ENCODE measurements at places on chromosomes 5 and 9. TPM values are rescaled to one million over a fixed set of nuclear protein-coding genes. Genes with fewer than 3 reads are reported as not detected.
A peak's percentile ranks its signal among the peaks of the same experiment; 100 is the strongest.

DNA sequence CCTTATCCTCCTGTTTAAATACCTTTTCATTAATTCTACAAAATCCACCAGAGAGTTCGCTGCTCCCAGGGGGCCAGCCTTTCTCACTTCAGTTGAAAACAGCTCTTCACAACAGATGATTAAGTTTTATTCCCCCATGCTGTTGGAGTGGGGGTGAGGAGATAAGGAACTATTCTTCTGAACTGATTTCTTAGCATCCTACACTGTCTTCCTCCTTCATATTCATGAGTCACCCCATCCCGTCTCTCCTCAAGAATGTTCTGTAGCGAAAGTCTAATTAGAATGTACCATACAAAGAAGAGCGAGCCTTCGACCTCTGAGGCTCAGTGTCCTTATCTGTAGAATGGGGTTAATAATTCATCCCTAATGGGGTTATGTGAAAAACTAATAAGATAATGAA, 138.0 kb downstream of the PIK3R1 start:
- no peaks in the 10 kb centered on the region for H3K36me3 ChIP-seq
- DNase-seq, result no peak
- peaks cover 27% of the 10 kb centered on the region for H3K4me1 ChIP-seq
- H3K4me3 ChIP-seq, result no peak overlapping the region
- H3K27ac ChIP-seq, result no peak overlapping the region

DNA sequence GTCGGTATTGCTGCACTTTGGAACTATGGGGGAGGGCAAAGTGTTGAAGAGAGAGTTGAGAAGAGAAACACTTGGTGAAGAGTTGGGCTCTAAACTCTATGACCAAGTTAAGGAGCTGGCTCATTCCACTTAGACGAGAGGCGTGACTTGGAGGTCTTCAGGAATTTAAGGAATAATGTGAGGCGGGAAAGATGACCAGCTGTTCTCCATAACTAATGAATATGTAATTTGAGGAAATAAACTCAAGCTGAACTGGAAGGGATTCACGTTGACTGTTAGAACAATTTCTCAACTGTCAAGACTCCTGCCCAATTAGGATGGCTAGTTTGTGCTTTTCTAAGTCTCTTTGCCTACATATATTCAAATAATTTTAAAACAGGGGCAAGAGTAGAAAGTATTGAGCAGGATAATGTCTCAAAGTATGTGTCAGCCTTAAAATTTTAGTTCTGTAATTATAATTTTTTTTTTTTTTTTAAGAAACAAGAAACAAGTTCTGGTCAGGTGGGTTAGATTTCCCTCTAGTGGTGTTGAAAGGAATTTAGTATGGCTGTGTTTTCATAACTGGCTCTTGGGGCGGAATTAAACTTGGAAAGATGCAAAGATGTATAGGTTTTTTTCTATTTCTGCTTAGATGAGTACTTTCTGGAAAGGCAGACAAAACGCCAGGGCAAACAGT, 33.4 kb downstream of the TMEM252 start:
- no peak overlapping the region for H3K4me3 ChIP-seq
- no peak overlapping the region for H3K27ac ChIP-seq
- no peak for DNase-seq
- no peaks in the 10 kb centered on the region for H3K27me3 ChIP-seq
- peaks cover 4% of the 10 kb centered on the region for H3K4me1 ChIP-seq

GRCh38 chr9:136686794-136687711, at the start of gene AGPAT2:
TSS of gene AGPAT2 (minus strand) at chr9:136687457. CDS start at chr9:136687357, 100 bp downstream.
- no peak for DNase-seq
- peak within 1 kb of the TSS; percentile 86 for H3K4me3 ChIP-seq
- H3K27ac ChIP-seq, result peak within 1 kb of the TSS; percentile 56
- H3K4me1 ChIP-seq, result no peaks in the 10 kb centered on the region
- H3K27me3 ChIP-seq, result no peaks in the 10 kb centered on the region
- H3K36me3 ChIP-seq, result no peaks in the 10 kb centered on the region

GRCh38 chr5:120703918-120704587, 240.0 kb downstream of the PRR16 start:
- H3K36me3 ChIP-seq, result peaks cover 14% of the 10 kb centered on the region
- peaks cover 62% of the 10 kb centered on the region for H3K27me3 ChIP-seq
- no peak overlapping the region for H3K4me3 ChIP-seq
- H3K27ac ChIP-seq, result no peak overlapping the region

DNA sequence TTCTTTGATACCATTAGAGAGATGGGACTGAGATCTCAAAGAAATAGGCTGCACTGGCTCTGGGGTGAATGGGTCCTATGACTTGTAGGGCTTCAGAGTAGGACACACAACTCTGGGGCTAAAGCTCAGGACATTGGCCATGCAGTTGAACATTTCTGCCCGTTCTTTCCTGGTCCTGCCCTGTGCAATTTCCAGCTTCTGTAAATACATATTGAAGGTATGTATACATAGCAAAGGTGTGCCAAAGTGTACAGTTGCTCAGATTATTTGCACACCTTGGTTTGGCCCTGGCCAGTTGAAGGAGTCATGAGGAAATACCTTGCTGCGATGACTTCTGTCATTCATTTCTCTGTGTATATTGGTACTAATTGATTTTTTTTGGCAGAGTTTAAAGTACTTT, 52.8 kb upstream of the TAF11L2 start:
- no peak overlapping the region for H3K27ac ChIP-seq
- H3K27me3 ChIP-seq, result no peaks in the 10 kb centered on the region
- no peaks in the 10 kb centered on the region for H3K36me3 ChIP-seq
- H3K4me3 ChIP-seq, result no peak overlapping the region
- no peaks in the 10 kb centered on the region for H3K4me1 ChIP-seq
- DNase-seq, result no peak

DNA sequence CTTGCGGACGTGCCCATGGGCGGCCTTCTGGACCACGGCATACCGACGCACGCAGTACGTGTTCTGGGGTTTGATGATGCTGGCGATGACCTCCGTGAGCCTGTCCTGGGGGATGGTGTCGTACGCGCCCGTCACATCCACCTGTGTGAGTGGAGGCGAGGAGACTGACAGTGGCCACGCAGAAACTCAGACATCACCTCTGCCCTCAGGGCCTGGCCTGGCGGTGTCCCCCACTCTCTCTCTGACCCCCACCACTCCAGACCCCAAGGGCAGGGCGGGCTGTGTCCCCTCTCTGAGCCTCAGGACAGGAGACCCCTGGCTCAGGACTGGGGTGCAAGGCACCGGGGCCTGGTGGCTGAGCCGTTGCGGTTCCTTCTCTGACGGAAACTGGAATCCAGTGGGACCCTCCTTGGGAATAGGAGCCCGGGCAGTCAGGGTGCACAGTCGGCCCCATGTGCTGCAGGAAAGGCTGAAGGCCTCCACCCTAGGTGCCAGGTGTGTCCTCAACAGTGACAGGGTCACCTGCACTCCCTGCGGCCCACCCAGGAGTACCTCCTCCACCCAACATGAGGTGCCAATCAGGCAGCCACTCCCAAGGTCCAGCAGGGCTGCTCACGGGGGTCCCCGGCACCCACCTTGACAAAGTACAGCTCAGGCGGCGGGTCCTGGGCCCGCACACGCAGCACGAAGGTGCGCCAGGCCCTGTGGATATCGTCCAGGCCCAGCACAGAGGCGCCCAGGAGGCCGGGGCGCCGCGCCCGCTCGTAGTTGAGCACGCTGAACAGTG, 16.0 kb downstream of the TERT start:
- no peak for DNase-seq
- H3K4me3 ChIP-seq, result no peak overlapping the region
- no peak overlapping the region for H3K27ac ChIP-seq
- no peaks in the 10 kb centered on the region for H3K27me3 ChIP-seq
- H3K36me3 ChIP-seq, result no peaks in the 10 kb centered on the region

DNA sequence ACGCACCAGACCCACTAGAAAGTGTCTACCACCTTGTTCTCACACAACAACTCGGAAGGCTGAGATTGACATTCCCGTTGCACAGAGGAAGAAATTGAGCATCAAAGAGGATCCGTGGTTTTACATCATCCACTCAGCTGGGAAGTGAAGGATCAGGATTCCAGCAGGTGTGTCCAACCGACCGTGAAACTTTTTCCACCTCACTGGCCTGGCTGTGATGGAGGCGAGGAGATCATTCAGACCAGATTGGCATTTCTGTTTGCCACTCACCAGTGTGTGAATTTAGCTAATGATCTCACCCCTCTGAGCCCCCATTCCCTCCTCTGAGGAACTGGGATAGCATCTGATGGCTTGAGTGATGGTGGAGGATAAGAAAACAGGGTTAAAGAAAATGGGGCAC, 46.7 kb upstream of the CPLX2 start:
- H3K27ac ChIP-seq, result no peak overlapping the region
- no peaks in the 10 kb centered on the region for H3K36me3 ChIP-seq
- H3K4me1 ChIP-seq, result no peaks in the 10 kb centered on the region
- H3K4me3 ChIP-seq, result no peak overlapping the region

The OR2V1 gene
- total RNA-seq, result not detected

The GRIN3A gene
- total RNA-seq, result 5.3 TPM

Measured in type B pancreatic cell (in vitro differentiated cells).